ENCODE measurements at places on chromosomes 5 and 9.

DNA sequence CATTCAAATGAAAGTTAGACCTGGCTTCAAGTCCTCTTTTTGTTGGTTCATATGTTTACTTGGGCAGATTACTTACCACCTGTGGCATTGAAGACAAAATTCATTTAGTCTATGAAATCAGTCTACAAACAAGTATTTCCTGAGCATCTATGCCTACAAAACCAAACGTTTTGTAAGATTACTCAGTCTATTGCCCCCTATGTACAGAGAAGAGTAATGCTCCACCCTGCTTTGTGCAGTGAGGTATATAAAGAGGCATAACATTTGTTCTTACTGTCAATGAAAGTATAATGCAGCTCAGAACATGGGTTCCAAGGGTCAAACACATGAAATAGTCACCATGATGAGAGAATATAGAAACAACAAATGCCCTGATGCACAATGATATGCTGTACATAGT lies 580.7 kb downstream of the KIF4B start:
- DNase-seq, result no peak

GRCh38 chr5:154984946-154985516 lies 28.5 kb upstream of the KIF4B start:
- DNase-seq, result no peak

DNA sequence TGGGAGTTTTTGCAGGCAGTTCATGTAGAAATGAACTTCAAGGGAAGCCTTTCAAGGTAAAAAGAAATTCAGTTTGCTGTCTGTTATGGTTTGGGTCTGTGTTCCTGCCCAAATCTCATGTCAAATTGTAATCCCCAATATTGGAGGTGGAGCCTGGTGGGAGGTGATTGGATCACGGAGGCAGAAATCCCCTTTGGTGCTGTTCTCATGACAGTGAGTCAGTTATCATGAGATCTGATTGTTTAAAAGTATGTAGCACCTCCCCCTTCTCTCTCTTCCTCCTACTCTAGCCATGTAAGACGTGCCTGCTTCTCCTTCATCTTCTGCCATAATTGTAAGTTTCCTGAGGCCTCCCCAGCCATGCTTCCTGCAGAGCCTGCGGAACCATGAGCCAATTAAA lies 341.4 kb downstream of the ARHGEF28 start:
- DNase-seq, result no peak

DNA sequence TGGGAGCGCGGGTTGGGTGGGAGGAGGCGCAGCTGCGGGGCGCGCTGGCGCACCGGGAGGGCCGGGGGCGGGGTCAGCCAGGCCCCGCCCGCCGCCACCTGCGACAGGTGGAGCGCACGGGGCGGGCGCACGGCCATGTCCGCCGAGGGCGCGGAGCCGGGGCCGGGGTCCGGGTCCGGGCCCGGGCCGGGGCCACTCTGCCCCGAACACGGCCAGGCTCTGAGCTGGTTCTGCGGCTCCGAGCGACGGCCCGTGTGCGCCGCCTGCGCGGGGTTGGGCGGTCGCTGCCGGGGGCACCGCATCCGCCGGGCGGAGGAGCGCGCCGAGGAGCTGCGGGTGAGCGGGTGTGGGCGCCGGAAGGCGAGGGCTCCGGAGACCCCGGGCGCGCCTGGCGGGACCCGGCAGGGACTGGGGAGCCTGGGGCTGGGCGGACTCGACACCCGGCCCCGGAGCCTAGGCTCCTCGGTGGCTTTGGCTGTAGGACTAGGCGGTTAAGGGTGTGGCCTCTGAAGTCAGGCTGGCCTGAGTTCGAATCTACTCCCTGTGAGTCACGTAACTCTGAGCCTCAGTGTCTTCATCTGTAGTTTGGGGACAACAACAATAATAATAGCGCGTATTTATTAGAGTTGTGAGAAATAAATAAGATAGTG lies at the start of gene BSPRY:
Gene BSPRY, plus strand, starts transcription at position 97 of the 650 bp plus-strand sequence. Its CDS starts 39 bp downstream, at position 136.
- DNase-seq, result peak; percentile 50

GRCh38 chr5:79183011-79183410 lies 52.9 kb upstream of the JMY start:
- no peak for DNase-seq
